Naive thymus-derived CD4-positive, alpha-beta T cell (primary cell): ENCODE measurements at places on chromosomes 16 and 17.

DNA sequence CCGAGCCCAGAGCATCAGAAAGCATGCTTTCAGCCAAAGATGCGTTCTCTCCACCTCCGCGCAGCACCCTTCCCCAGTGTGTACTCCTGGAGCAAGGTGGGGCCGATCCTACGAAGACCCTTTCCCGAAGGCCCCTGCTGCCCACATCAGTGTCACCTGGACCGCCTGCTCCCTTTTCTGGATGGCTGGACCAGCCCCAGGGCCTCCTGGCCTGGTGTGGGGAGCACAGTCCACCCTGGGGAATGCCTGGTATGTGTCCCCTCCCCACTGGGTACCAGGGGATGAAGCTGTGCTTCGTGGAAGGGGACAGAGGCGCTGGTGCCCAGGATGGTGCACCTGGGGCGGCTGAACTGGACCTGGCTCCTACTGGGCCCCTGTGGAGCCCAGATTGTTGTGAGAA lies 173.8 kb downstream of the SEC14L1 start:
- DNase-seq: no peak

DNA sequence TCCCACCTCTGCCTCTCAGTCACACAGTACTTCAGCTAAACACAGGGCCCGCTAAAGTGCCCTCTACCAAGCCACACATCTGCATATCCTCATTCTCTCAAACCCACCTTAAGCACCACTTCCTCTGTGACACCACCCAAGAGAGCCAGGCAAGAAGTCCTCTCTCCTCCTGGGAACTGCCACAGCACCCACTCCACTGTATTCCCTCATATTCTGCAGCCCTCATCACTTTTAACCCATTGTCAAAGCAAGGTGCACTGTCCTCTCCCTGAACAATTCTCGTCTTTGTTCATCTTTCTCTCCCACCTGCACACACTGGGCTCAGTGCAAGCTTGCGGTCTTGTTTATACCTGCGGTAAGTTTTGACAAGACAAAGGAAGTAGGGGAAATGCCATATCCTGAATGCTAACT lies 13.6 kb downstream of the CHD9 start:
- no peak for DNase-seq

DNA sequence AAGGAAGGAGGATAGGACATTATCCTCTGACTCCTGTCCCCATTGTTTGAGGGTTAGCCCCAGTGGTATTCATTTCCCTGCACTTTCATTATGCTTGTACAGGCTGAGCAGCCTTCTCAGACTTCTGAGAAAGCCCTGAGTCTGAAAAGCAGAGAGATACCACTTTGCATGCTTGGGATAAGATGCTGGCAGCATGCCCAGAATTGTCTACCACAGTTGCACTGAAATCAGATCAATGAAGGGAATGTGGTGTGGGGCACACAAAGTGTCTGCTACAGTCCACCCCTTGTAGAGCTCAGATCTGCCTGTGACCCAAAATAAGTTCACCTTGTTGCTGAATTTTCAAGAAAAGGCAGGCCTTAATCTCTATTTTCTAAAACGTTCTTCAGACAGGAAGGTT lies 160.6 kb downstream of the CCT6B start:
- DNase-seq: no peak

DNA sequence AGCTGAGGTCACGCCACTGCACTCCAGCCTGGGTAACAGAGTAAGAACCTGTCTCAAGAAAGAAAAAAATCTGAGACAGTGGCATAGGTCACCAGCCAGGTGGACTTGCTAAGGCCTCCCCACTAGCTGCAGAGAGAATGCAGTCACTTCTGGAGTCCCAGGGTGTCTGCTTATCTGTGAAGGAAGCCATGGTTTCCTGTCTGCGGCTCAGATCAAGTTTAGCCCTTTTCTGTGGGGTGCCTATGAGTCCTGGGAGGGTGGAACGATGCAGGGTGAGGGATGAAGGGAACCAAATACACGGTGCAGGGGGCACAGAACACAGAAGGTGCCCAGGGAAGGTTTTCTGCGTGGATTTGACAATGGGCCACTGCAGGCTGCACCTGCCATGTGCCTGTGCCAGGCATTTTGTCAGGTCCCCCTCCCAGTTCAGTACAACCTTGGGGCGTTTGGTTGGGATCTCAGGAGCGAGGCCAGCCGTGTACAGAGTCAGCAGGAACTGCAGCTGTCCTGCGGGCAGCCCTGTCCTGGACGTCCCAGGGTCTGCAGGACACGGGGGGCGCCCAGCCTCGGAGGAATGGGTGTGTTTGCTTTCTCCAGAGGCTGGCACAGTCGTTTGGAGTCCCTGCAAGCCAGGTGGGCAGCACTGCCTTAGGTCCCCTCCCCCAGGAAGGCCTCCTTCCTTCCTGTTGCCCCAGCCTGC lies 41.8 kb downstream of the RAB11FIP4 start:
- peak; percentile 50 for DNase-seq

DNA sequence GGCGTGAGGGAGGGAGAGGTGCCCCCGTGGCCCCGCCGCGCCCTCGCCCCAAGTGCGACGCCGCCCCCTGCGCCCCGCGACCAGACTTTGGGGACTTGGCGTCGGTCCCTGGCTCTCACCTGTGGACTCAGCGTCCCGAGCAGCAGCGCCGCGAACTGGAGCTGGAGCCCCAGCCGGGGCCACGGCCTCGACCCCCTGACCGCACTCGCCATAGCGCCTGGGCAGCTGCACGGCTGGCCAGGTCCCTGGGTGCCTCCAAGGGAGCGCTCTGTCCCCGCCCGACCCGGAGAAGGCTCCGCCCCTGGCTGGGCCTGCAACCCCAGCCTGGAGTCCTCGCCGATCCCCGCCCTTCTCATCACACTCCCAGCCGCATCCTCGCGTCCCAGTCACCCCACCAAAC lies at the start of gene ERN2:
Gene ERN2 (minus strand): TSS at position 247 of the 400 bp plus-strand sequence. CDS start 35 bp downstream, at position 212.
- no peak for DNase-seq

DNA sequence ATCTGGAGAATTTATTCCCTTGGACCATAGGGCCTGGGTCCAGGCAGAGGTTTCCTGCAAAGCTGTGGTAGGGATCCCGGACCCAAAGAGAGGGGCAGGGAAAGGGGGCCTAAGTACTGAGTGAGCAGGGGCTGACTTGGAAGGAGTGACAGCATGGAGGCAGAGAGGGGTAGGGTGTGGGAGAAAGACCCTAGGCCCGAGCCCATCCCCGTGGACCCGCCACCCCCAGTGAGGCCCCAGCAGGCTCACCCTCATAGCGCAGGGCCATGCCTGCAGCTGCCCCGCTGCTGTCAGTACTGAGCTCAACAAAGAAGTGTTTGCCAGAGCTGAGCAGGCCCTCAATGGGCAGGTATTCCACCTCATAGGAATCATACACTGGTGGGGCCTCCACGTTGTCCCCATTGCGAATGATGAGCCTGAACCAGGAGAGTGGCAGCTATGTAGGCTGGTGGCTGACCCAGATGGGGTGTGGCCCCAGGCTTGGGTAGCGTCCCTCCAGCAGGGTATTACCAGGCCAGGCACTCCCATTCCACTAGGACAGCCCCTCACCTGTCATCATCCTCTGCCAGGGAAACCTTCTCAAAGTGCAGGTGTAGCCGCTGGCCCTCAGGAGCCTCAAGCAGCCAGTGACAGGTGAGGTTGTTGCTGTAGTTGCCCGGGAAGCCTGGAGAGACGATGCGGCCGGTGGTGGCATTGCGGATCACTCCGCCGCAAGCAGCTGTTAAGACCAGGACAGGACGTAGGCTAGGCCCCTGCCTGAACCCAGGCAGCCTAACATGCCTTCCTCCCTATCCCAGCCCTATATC lies 9.1 kb upstream of the PHF12 start:
- no peak for DNase-seq

- no peak for DNase-seq
Measured at GRCh38 chr17:50194140-50194933, 7.1 kb downstream of the COL1A1 start.

- DNase-seq: peak; percentile 62
Measured at GRCh38 chr16:56193951-56194726, 2.9 kb downstream of the GNAO1 start.

DNA sequence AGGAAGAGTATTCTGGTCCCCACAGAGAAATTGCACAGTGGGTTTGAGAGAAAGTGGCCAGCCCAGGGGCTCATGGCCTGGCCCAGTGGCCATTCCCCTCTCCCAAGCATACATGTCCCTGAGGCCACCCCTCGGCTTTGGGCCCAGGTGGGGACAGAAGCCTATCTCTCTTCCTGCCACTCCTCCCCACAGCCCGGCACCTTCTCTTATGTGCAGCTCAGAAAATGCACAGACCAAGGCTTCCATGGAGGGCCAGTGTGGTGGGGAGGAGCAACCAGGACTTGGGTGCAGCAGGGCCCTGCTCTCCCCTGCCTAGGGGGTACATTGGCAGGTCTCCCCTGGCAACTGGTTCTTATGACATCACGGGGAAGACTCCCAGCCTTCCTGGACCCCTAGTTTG lies at the start of gene C16orf90:
Gene C16orf90 (minus strand): TSS at position 314 of the 400 bp plus-strand sequence. CDS start 68 bp downstream, at position 246.
- DNase-seq: no peak

GRCh38 chr16:53737552-53737951 lies 33.6 kb downstream of the FTO start:
- no peak for DNase-seq

DNA sequence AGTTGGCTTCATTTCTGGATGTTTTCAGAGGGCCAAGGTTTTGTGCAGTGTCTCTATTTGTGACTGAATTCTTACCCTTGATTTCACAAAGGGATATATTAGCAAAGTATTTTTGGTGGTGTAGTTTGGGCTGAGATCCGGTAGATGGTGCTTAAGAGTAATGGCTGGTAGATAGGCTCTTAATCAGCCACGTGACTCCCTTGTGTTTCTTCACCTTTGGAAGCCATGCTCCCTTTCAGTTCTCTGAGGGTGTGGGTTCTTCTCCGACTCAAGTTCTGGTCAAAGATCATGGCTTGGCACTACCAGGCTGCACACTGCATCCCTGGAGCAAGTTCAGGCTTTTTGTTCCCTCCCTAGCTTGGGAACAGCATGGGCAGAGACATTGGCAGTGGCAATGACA lies 887.3 kb downstream of the CDH8 start:
- no peak for DNase-seq

DNA sequence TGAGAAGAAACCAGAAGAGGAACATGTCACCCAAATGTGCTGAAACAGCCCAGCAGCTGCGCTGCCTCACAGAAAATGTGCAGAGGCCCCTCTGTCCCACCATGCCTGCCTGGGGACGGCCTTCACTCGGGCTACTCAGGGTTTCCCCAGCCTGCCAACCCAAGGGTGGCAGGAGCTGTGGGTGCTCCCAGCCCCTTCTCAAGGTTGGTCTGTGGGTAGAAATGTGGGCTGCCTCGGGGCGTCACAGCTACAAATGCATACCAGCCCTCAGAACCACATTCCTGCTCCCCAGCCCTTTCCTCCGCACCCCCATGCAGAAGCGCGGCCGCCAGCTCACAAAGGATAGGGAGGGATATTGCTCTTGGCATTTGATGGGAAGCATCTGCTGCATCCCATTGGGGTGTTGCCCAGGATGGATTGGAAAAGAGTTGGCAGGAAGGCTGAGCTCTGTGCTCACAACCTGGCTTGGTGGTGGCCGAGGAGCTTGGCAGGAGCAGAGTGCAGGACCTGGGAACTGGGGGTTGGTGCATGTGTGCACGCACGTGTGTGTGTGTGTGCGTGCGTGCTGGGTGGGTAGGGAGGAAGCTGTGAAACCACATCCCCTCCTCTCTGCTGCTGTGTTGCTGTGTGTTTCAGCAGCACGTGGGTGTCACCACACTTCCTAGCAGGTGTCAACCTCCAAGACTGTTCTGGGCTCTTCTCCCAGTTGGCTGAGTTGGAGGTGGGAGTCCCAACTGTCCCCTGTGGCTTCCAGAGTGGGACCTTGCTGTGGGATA lies 304.4 kb downstream of the SEC14L1 start:
- peak; percentile 68 for DNase-seq

GRCh38 chr17:76252040-76252954 lies 12.0 kb upstream of the RNF157 start:
- DNase-seq: peak; percentile 59

DNA sequence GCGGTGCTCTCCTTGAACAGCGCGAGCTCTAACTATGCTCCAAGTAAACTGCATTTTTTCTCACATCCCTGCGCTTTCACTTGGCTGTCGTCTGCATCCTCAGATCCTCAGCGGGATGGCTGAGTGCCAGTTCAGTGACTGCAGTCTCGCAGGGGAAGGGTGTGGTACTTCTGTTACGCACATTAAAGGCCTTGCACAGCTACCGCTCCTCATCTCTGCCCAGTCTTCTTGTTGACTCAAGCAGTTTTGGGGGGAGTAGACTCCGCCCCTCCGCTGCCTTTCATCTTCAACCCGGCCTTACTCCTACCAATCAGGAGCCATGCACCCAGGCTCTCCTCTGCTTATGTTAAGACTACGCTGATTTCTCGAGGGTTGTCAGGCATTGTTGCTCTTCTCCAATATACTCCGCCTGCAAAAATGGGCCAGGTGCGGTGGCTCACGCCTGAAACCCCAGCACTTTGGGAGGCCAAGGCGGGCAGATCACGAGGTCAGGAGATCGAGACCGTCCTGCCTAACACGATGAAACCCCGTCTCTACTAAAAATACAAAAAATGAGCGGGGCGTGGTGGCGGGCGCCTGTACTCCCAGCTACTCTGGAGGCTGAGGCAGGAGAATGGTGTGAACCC lies 10.0 kb downstream of the ATP5PD start:
- peak; percentile 96 for DNase-seq

- DNase-seq: no peak
Measured at GRCh38 chr16:64919141-64919540, 202.7 kb downstream of the CDH11 start.

GRCh38 chr17:78883533-78884131 lies 19.4 kb downstream of the CEP295NL start:
- peak; percentile 10 for DNase-seq

DNA sequence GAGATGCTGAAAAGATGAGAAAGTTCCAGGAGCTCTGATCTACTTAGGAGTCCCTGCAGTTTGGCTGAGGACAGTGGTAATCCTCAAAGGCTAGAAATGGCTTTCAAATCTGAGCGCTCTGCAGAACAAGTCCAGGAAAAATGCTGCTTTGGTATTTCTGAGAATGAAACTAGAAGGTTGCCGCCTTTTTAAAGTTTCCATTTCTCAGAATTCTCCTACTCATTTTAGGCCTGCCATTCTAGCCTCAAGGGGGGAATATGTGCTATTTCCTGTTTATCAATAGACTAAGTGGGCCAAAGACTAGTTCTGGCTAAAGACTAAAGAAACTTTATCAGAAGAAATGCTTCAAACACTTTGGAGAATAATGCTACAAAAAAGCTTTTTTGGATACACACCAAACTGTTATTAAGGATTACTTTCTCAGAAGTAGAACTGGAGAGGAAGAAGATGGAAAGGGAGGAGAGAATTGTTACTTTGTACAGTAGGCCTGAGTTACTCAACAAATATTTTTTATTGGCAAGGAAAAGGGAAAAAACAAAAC lies at the start of gene SLFN12L:
Gene SLFN12L (minus strand): TSS at position 78 of the 541 bp plus-strand sequence. CDS start 15,314 bp downstream, outside the sequence.
- DNase-seq: peak; percentile 56

GRCh38 chr16:64074706-64075105 lies 1047.2 kb downstream of the CDH11 start:
- no peak for DNase-seq

DNA sequence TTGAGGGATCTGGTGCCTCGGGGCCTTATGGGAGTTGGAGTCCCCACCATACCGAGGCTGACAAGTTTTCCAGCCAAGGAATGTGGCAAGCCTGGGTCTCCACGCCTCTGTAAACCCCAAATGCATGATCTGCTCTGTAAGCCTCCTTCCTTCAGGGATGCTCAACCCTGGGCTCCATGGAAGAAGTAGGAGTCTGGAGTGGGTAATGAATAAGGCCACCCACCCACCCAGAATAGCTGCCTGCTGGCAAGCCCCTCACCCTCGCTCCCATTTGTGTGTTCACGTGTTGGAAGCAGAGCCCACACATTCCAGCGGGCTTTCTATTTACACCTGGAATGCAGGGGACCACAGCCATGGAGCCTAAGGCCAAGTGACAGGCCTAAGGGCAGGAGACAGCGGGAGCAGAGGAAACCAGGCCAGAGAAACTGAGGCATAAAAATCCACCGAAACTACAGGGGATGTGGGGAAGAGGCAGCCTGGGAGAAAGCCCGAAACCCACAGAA lies 4.4 kb downstream of the DLG4 start:
- no peak for DNase-seq
